ENCODE measurements at places on chromosomes 7 and 10.

- DNase-seq: no peak
These were observed 119.0 kb upstream of the PPP2R2D start for GRCh38 chr10:131781791-131782190.

- DNase-seq: no peak
These were observed 397.2 kb downstream of the TCERG1L start for GRCh38 chr10:130914367-130914766.

DNA sequence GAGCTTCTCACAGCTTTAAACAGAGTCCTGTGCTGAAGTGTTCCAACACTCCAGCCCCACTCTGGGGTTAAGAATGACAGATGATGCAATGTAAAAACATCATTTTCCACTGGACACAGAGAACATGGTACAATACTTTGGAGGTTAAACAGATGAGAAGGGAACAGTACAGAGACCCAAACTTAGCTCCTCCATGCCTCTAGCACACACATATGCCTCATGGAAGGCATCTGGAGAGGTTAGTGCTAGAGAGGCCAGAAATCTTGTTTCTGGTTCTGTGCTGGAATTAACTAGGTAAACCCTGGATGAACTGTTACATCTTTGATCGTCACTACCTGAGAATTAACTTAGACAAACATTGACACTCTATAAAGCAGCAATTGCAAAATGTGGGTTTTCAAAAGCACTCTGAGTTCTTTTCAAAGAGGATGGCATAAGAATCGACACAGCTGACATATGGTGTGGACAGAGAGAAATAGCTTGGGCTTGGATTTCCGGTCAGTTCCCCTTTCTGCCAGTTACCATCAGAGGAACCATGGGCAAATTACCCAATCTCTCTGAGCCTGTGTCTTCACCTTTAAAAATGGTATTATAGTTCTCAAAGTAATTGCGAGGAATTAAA lies 81.9 kb downstream of the KCNMA1 start:
- DNase-seq: no peak

GRCh38 chr7:147485660-147486210 lies 1104.8 kb upstream of the C7orf33 start:
- DNase-seq: no peak

GRCh38 chr7:128197989-128198580 lies 43.0 kb upstream of the LEP start:
- DNase-seq: no peak

GRCh38 chr10:120486671-120487205 lies 29.7 kb downstream of the PLPP4 start:
- no peak for DNase-seq

DNA sequence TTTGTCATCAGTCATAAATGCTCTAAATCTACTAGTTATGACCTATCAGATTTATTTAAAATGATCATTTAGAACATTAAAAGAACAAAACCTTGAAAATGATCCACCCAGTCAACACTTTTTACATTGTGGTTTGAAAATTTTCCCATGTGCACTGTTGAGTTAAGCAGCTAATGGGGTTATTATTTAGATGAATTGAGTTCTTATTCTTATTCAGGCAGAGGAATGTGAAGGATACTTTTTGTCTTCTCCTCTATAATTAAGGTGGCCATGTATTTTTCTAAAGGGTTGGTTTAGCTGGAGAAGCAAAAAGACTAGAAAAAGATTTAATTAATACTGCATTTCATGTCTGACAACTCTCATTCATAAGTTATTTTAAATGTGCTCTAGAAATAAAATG lies 74.9 kb upstream of the FEZF1 start:
- DNase-seq: no peak
